ENCODE measurements at places on chromosomes 12 and 14.

GRCh38 chr12:103875666-103876065 is 34.6 kb upstream of the NT5DC3 start:
- no peak for DNase-seq

GRCh38 chr14:103281496-103282231 is 52.4 kb upstream of the EIF5 start:
- no peak for DNase-seq

DNA sequence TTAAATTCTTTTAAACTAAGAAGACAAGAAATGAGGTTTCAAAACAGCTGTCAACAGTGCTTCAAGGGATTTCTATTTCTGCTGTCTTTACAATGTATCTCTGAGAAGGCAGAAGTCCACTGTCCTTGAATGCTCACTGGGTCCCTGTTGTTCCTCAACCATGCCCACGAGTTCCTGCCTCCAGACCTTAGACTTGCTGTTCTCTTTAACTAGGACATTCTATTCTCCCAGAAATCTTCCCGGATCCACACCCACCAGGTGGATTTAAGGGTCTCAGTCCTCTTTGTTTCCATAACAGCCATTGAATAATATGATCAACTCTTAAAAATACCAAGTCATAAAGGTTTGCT is 6.7 kb upstream of the SLC41A2 start:
- no peak for DNase-seq

- DNase-seq, result no peak
Measured at GRCh38 chr12:89962648-89963047, 254.0 kb upstream of the ATP2B1 start.

GRCh38 chr12:92398565-92399309 is 253.1 kb upstream of the BTG1 start:
- DNase-seq, result no peak

DNA sequence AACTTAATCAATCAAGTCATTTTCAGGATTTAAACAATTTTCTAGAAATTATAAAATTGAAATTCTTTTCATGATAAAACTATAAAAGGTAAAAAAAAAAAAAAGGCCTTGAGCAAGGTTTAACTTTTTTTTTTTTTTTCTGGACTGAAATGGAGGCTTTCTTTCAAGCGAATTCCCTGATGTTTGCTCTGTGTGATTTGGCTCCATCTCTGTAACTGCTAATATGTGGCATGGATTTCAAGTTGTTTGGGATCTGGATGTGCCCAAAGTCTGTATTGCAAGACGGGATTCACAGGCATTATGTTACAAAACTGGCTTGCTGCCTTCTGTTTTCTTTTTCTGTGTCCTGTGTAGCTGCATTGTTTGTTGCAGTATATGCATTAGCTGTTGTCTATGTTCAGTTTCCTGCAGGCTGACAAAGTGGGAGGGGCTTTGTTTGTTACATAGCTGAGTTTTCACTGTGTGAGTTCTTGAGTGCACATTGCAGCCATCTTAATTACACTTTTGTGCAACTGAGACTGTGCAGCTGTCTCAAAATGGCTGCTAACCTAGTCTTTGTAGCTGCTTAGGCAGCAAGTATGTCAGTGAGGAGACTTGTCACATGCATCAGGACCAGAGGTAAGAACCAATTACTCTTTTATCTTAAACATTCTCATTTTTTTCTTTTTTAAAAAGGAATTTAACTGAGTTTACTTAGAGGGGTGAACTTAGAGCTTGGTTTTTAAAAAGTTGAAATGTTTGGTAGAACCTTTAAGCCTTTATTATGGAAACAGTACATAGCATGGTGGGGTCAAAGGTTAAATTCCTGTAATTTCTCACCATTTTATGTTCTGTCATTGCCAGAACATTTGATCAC is 19.5 kb downstream of the ATF7IP start:
- DNase-seq, result peak; percentile 68

DNA sequence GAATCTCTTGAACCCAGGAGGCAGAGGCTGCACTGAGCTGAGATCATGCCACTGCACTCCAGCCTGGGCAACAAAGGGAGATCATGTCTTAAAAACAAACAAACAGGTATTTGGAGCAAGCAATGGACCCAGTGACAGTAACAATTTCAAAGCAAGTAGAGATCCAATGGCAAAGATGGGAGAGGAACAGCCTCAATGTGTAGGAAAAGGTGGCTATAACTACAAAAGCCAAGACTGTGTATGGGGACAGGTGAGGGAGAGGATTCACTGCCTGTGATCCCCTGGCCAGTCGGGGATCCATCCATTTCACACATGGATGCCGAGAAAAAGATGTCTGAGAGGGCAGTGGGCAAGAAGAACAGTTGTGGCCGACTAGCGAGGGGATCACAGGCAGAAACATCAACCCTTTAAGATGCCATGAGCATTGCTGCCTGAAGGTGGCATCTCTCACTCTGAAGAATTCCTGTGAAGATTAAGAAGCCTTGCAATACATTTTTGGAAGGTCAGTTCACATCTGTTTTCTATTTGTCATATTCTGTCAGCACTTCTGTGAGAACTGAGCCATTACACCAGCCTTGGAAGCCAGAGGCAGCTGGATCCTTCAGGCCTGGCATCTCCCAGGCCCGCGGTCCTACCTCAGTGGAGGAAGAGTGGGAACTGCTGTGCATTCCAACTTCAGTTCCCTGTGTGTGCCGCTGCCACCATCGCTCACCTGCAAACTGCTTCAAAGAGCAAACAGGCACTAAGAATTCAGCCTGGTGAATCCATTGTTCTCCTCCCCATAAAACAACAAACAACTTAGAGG is 54.5 kb upstream of the FRS2 start:
- peak; percentile 65 for DNase-seq

DNA sequence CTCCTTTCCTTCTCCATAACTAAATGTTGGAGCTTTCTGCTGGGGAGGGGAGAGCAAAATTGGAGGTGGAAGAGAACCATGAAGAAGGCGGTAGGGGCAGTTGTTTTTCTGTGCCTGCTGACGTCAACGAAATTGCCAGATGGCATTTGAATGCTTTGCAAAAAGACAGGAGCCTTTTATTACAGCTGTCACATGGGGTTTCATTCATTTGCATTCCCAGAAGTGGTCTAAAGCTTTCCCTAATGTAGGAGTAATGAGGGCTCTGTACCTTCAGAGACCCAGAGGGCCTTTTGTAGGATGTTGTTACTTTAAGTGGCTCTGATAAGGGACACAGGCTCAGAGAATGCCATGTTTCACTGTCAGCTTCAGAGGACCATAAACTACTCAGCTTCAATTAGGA is 107.1 kb upstream of the SLCO1C1 start:
- no peak for DNase-seq

DNA sequence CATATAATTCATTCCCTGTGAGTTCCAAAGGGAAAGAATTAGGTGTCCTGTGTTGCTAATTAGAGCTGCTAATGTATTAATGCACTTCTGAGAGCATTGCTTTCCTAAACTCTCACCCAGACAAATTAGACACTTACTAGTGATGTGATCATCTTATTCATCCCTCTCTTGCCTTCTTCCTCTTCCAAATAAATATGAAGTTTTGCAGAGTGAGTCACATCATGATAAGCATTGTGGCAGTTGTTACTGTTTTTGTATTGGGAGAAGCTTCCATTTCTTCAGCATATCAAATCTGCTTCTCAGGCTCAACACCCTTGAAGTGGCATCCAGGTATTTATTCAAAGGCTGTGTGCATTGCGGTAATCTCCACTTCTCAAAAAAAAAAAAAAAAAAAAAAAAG is 37.3 kb upstream of the E2F7 start:
- no peak for DNase-seq

DNA sequence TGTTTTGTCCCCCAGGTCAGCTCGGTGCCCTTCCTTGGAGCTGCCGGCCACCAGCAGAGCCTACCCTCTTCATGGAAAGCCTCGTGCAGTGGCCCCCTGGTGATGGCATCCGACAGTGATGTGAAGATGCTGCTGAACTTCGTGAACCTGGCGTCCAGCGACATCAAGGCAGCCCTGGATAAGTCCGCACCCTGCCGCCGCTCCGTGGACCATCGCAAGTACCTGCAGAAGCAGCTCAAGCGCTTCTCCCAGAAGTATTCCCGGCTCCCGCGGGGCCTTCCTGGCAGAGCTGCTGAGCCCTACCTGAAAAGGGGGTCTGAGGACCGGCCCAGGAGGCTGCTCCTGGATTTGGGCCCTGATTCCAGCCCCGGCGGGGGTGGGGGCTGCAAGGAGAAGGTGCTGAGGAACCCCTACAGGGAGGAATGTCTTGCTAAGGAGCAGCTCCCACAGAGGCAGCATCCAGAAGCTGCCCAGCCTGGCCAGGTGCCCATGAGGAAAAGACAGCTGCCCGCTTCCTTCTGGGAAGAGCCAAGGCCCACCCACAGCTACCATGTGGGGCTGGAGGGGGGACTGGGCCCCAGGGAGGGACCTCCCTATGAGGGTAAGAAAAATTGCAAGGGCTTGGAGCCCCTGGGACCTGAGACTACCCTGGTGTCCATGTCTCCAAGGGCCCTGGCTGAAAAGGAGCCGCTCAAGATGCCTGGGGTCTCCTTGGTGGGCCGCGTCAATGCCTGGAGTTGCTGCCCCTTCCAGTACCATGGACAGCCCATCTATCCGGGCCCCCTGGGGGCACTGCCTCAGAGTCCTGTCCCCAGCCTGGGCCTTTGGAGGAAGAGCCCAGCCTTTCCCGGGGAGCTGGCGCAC is 1.3 kb downstream of the FAM181A start:
- no peak for DNase-seq

GRCh38 chr12:23349564-23349963 is 599.9 kb downstream of the SOX5 start:
- DNase-seq, result no peak

GRCh38 chr14:91829511-91829910 is 37.8 kb downstream of the TC2N start:
- no peak for DNase-seq

DNA sequence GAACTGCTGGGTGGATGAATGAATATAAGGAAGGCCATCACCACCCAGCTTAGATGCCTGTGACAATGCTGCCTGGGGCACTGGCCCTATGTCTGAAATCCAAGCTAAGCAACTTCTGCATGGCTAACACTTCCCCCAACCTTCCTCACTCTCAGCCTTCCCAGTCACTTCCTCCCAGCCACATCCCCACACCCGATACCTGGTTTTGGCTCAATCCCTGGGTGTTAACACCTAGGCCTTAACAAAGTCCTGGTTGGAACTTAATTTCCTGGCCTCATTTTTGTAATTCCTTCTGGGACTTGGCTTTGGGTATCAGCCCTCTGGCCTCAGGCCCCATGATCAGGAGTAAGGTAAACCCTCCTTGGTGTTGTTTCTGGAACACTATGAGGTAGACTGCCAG is 110.0 kb downstream of the EFCAB11 start:
- no peak for DNase-seq

DNA sequence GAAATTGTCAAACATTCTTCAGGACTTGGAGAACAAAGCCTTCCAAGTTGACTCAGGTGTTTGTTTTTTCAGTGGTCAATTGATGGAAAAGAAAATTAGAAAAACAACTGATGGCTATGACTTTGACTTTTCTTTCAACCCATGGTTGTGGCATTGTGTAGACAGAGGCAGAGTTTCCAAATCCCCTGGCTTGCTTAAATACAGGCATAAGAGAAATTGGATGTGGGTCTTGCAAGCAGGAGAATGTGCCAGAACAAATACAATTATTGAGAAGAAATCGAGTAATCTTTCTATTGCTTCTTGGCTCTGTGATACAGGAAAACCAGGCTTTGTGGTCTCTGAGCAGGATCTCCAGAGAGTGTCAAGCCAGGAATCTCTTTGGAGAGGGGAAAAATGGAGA is 40.9 kb upstream of the FRMD6 start:
- DNase-seq, result no peak

GRCh38 chr14:21672116-21672515 is 1.5 kb downstream of the OR4E1 start:
- no peak for DNase-seq

GRCh38 chr12:68199127-68199526 is 26.5 kb downstream of the IL26 start:
- no peak for DNase-seq

- DNase-seq, result no peak
Measured at GRCh38 chr12:75984577-75985182, 46.9 kb downstream of the PHLDA1 start.

- DNase-seq, result no peak
Measured at GRCh38 chr12:49548822-49549648, 10.2 kb downstream of the KCNH3 start.

GRCh38 chr14:27387463-27387862 is 789.6 kb upstream of the NOVA1 start:
- DNase-seq, result no peak

- DNase-seq, result no peak
Measured at GRCh38 chr12:2904260-2904659, 13.6 kb downstream of the TULP3 start.

DNA sequence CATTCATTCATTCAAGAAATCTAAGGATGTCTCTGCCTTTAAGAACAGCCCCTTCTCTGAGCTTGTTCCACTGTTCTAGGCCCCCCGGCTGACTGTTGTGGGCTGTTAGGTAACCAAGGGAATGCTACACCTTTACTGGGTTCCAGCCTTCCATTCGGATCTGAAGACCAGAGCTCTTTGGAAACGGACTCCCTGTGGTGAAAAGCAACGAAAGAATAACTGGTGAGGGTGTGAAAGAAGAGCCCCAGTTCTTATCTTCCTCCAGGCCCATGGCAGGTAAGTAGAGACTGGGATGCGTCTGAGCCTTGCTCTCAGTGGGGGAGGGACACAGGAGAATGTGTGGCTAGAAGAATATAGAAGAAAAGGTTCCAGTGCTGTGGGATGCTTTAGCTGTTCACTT is 207.4 kb downstream of the TMEM132D start:
- no peak for DNase-seq

DNA sequence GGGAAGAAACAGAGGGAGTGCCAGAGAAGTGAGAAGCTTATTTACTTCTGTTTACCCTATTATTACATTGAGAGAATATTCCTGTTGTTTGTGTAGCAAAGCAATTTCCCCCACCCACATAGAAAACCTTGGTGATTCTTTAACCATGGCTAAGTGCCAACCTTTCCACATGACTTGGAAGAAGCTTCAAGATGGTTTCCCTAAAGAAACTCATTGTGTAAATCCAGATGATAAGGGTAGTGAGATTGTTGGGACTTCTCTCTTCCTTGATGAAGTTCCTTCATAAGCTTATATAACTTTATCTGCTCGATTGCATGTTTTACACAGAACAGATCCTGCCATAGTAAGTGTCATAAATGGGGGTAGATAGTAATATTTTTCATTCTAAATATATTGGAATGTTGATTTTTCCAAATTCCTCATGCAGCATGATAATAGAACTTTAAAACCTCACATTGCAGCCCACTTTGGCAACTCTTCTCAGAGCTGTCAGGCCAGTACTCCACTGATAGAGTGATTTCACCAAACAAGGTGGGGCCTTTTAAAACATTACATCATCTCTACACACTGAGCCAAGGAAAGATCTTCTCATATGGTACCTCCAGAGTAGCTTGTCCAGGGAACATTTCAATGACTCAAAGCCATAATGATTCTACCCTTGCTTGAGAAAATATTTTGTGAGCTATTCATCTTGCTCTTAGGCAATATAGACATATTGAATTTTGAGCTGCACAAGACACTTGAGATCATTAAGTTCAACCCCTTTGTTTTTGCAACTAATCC is 47.8 kb upstream of the KIF21A start:
- no peak for DNase-seq

- no peak for DNase-seq
Measured at GRCh38 chr12:84561351-84561750, 351.2 kb downstream of the SLC6A15 start.

Data from tibial artery (tissue), 4 donors.